T47D (cell line): ENCODE measurements at places on chromosomes 2 and 18.

DNA sequence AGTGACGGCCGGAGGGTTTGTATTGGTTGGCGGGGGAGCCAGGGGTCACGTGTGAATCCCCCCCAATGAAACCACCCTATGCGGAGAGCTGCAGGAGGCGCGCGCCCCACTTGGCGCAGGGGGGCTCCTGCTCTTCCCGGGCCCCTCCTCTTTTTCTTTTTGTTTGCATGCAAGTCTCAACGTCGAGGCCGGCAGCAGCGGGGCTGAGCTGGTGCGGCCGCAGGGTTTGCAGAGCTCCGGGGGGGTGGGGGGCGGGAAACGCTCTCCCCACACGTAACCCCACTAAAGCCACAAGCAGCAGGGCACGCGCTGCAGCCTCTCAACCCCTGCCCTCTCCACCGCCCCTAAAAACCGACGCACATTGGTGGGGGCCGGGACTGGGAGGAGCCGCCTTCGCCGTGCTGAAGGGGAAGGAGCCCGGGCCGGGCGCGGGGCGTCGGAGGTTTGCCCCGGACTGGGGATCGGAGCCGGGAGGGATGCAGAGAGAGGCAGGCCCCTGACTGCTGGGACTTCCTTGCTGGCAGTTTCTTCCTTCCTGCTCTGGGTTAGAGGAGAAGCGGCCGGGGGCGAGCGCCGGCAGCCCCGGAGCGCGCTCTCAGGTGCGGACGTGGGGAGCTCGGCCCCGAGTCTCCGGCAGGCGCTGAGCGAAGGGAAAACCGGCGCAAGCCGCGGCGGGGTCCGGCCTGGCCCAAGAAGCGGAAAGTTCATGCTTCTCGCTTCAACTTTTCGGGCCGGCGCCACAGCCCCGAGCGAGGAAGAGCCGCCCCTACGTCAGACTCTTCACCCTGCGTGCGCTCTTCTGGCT lies 864 bp downstream of the LBH start:
- DNase-seq: no peak

- DNase-seq: no peak
Measured at GRCh38 chr2:165872101-165872791, 78.2 kb upstream of the GALNT3 start.

GRCh38 chr2:28430377-28430765 lies 37.7 kb downstream of the FOSL2 start:
- DNase-seq: no peak

DNA sequence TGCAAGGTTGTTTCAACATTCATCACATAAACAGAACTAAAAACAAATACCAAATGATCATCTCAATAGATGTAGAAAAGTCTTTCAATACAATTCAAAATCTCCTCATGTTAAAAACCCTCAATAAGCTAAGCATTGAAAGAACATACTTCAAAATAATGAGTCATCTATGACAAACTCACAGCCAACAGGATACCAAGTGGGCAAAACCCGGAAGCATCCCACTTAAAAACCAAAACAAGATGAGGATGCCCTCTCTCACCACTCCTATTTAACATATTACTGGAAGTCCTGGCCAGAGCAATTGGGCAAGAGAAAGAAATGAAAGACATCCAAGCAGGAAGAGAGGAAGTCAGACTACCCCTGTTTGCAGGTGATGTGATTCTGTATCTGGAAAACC lies 992.2 kb upstream of the PIK3C3 start:
- no peak for DNase-seq

- peak; percentile 85 for DNase-seq
Measured at GRCh38 chr2:182077448-182078142, 91.9 kb downstream of the PPP1R1C start.

- no peak for DNase-seq
Measured at GRCh38 chr2:145682546-145683157, 1162.7 kb upstream of the ZEB2 start.

- DNase-seq: no peak
Measured at GRCh38 chr18:58225101-58225500, 181.1 kb downstream of the NEDD4L start.

GRCh38 chr2:203621981-203622515 lies 84.4 kb upstream of the CD28 start:
- DNase-seq: no peak

GRCh38 chr2:200814276-200814815 lies 2.6 kb downstream of the BZW1 start:
- no peak for DNase-seq

GRCh38 chr2:84678214-84678613 lies 161.9 kb downstream of the DNAH6 start:
- DNase-seq: no peak

DNA sequence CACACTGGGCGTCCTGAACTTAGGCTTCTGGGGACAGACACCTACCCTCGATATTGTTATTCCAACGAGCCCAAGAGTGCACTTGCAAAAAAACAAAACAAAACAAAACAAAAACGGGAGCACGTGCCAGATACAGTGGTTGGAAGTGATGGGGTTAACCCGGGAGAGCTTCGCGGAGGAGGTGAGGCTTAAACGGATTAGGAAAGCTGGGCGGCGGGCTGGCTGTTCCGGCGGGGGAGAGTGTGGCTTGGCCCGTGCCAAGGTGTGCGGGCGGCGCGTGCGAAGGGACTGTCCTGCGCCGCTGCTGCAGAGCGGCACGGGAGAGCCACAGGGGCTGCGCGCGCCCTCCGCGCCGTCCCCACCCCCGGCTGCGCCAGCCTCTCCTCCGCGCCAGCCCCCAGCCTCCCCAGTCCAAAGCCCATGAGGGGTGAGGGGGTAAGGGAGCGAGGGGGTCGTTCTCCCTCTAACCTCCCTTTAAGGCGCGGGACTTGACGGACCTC lies 1.5 kb upstream of the SLC30A3 start:
- DNase-seq: no peak

- no peak for DNase-seq
Measured at GRCh38 chr2:60268661-60269060, 284.8 kb downstream of the BCL11A start.

GRCh38 chr2:127029350-127030051 lies 77.5 kb downstream of the BIN1 start:
- DNase-seq: no peak

DNA sequence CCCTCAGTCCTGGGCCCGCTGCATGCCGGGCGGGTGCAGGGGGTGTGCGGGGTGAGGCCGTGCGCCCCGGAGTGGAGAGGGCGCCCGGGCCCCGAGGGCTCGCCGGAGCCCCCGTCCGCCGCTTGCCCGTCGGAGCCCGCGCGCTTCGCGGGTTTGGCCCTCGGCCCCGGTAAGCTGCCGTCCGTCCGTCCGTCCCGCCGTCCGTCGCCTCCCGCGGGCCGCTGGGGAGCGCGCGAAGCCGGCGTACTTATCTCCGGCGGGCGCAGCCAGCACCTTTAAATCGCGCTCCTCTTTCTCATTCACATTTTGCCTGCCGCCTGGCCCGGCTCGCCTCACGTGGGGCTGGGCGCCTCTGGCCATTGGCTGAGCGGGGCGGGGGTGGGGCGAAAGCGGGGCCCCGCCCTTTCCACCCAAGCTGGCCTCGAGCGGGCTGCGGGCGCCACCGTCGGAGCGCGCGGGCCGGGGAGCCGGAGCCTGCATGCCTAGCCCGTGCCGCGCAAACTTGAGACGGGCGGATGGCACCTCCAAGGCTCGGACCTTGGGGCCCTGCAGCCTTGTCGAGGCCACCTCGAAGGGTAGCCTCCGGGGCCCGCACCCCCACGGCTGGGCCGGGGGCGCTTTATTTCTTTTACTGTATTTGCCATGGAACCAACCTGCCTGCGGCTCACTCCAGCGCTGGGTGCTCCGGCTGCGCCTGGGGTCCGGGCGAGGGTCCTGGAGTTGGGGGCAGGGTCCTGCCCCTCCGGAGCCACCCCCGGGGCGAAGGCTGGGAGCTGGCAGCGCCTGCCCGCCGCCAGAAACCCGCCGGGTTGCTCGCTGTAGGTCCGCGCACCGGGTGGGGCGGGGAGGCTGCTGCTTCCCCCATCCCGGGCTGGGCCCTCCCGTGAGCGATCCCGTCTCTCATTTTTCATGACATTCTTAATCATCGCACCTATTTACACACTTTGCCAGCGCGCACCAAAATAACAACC lies at the start of gene GBX2:
TSS of gene GBX2 (minus strand) at position 277 of the 971 bp plus-strand sequence. CDS start 415 bp downstream, outside the sequence.
- no peak for DNase-seq

DNA sequence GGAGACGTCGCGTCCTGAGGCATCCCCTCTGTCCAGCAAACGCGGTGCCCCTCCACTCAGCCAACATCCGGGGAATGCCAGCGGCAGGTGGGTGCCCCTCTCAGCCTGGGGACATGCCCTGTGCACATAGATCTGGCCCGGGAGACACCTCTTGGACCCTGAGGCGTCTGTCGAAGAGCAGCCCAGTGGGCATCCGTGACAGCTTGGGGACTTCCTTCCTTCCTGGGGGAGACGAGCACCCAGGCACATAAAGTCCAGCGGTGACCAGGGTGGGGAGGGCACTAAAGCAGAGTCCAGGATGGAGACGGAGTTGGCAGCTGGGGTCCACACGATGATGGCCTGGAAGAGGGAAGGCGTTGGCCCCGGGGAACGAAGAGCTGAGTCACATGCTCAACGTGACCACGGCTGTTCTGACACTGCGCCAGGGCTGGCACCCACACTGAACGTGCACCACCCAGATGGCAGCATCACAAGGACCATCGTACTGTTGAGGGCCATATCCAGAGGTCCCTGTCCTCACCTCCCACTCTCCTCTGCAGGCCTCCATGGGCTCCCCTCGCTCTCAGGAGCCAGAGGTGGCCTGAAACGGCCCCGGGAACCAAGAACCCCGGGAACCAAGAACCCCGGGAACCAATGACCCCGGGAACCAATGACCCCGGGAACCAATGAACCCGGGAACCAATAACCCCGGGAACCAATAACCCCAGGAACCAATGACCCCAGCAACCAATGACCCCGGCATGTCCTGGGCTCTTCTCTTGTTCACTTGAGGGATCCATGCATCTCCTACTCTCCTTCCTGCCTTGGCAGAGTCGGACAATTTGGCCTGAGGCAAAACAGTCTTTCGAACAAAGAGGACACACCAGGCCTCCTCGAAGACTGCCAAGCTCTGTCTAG lies 22.6 kb downstream of the HDAC4 start:
- DNase-seq: no peak

GRCh38 chr2:37013315-37013641 lies 46.9 kb upstream of the STRN start:
- no peak for DNase-seq

DNA sequence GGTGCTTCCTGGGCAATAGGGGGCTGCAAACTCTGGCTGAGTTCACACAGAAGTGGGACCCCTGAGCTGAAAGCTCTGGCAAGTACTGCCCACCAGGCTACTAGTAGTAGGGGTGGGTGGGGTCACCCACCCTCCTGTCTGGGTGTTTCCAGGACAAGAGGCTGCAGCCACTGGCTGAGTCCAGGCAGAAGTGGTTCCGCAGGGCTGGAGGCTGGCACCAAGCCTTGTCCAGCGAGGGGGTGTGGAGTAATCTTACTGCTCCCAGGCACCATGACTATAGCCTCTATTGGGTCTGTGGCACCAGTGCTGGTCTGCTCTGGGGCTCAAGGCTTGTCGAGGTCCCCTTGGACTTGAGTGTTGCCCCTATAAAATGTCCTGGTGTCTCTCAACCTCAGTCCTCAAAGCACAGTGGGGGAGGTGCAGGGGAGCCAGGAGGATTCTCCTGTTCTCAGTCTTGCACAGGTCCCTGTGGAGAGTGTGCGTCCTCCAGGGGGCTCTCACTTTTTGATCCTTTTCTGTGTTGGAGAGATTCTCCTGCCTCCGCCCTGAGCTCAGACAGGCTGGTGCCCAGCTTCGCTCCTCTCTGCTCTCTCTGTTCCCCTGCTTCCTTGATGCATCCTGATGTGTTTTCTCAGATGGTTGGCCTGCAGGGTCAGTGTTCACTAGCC lies 48.1 kb downstream of the NUP35 start:
- no peak for DNase-seq

DNA sequence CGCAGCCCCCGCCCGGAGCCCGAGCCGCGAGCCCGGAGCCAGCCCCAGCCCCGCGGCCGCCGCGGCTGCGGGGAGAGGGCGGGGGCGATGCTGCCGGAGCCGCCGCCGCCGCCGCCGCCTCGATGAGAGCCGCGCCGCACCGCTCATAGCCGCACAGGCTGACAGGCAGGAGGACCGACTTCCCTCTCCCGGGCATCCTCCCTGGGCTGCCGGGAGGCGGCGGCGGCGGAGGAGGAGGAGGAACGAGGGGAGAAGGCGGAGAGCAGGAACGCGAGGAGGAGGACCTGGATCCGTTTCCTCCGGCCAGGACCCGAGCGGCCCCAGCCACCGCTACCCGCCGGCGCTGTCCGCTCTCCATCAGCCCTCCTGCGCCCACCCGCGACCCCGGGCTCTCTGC lies 370 bp downstream of the KLHL29 start:
- no peak for DNase-seq

DNA sequence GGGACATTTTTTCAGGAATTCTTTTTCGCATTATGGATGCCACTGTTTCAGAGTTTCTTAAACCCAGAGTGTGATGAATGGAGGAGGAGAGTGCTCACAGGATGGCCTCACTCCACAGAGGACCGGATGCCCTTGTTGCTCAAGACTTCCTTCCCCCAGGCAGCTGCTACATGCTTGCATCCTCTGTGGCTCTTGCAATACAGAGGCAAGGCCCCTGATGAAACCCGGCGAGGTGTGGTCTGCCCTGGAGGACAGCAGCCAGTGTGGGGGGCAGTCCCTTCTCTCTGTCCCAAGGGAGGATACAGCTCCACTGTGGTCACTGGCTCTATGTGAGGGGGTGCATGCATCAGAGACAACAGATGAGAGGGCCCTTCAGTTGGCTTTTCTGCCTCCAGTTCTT lies 109.6 kb downstream of the SH3RF3 start:
- no peak for DNase-seq

DNA sequence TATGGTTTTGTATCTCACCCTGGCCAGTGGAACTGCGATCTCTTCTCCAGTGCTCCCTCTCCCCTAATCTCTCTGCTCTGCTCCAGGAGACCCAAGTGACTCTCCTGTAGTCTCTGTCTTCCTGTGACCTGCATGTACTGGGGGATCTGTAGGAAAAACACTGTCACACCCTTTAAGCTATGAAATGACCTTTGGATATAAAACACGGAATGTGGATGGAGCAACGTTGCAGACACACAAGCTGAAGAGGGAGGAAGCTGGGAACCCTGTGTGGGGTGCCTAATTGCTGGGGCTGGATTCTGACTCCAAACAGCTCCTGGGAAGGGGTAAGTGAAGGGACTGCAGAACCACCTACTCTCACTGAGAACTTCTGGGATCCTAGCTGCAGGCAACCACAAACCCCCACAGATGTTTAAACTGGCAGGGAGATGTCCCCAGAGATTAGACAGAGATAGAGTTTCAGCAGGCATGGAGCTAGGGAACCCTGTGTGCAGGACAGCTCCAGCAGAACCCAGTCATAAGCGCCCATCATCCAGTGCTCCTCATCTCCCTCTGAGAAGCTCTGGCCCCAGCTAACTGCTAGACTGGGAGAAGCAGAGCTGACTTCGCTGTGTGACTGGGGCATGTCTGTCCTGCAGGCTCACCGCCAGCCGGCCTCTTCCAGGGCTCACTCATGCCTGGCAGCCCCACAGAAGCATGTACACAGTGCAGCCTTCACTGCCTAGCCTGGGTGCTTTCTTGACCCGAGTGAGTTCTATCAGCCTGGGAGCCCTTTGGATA lies 482.7 kb upstream of the SETBP1 start:
- DNase-seq: no peak

DNA sequence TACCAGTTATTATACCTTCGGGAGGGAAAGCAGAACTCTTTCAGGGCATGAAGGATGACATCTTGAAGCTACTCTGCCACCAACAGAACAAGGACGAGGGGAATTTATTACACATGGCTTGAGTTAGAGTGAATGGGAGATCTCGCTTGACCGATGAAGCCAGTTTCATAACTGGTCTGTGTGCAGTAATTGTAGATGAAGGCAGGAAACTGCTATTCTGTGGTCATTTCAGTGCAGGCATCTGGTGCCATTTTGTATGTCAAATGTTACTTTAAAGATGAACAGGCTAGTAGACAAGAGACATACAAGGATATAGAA lies 20.5 kb downstream of the GREB1 start:
- no peak for DNase-seq

GRCh38 chr2:205511221-205511620 lies 171.1 kb upstream of the NRP2 start:
- DNase-seq: no peak
